ENCODE measurements at places on chromosomes 1 and 21.

DNA sequence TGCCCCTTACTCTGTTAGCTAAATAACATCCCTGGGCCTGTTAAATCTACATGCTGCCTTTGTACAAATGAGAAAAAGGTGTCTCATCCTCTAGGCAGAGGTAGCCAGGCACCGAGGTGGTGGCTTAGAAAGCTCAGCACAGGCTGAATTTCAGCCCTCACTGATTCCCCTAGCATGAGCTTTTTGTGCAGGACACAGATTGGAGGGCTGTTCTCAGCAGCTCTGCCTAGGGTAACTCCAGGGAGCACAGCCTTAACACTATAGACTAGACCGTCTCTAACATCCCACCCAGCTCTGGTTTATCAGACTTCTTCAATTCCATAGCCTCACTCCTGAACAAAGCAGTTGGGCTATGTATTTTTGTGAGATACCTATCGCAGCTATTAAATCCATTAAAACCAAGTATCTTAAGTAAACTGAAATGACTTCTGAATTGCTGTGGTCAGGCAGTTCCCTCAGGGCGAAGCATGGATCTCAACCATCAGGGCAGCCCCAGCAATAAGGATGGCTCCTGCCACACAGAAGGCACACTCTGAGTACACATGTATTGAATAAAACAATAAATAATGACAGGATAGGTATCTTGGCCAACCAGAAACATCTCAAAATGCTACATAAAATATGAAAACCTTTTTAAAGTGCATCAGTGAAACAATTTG, 14.8 kb downstream of the S100A6 start:
- no peak for DNase-seq

- DNase-seq, result no peak
Observed at GRCh38 chr1:54188291-54188690, 11.5 kb downstream of the CYB5RL start.

GRCh38 chr1:246338546-246338945, 168.5 kb downstream of the SMYD3 start:
- DNase-seq, result no peak

DNA sequence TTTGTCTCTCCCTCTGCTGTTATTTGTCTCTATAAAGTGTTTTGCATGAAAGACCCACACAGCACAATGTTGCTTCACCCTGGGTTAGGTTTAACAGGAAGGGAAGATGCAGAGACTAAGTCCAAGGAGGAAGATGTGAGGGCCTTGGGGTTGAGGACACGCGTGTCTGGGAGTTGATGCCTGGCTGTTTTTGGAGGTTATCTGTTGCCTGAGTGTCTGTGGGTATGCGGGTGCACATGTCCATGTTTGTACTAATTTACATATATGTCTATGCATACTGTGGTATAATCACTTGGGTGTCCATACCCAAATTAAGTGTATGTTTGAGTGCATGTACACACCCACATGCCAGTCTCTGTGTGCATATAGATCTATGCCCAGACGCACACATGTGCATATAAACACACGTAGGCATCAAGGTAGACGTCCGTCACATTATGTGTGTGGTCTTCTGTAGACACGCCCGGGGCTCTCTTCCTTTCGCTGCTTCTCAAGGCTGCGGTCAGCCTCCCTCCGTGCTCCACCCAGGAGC, 962 bp upstream of the MAN1C1 start:
- no peak for DNase-seq

DNA sequence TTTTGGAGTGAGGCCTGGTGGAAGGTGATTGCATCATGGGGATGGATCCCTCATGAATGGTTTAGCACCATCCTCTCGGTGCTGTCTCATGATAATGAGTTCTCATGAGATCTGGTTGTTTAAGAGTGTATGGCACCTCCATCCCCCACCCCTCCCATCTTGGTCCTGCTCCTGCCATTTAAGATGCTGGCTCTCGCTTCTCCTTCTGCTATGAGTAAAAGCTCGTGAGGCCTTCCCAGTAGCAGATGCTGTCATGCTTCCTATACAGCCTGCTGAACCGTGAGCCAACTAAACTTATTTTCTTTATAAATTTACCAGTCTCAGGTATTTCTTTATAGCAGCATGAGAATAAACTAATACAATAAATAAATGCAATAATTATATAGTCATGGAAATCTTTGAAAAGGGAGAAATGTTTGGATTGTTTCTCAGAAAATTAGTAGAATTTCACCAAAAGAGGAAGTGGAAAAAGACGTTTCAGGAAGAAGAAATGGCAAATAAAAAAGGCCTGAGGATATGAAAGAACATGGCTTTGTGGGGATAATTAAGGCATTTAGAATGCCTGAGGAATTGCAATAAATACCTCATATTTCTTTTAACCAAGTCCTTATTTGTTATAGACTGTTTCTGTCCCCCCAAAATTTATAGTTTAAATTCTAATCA, 451.2 kb upstream of the ADGRL4 start:
- DNase-seq, result no peak

GRCh38 chr1:76336931-76337371, 262.4 kb downstream of the ST6GALNAC3 start:
- no peak for DNase-seq

DNA sequence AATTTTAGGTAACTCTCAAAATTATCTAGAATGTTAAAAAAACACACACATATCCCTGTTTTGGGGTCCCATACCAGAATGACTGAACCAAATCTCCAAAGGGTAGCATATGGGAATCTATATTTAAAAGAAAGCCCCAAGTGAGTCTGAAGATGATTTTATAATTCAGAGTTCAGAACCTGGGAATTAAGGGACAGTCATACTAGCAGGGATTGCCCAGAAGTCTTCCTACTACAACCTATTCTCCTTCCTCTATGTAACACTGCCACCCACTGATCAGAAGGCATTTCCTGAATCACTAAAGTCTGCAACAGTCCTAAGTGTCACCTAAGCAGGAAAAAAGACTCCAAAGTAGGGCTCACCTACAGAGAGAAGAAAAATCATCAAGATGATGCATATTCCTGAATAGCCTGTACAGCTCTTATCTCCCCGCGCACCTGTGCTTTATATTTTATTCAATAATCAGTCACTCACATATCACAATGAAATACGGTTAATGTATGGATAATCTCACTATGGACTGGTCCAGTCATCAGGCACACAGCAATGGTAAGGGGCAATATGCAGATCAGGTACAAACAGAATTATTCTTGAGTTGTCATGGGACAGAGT, 4.9 kb downstream of the RGS1 start:
- peak; percentile 37 for DNase-seq

DNA sequence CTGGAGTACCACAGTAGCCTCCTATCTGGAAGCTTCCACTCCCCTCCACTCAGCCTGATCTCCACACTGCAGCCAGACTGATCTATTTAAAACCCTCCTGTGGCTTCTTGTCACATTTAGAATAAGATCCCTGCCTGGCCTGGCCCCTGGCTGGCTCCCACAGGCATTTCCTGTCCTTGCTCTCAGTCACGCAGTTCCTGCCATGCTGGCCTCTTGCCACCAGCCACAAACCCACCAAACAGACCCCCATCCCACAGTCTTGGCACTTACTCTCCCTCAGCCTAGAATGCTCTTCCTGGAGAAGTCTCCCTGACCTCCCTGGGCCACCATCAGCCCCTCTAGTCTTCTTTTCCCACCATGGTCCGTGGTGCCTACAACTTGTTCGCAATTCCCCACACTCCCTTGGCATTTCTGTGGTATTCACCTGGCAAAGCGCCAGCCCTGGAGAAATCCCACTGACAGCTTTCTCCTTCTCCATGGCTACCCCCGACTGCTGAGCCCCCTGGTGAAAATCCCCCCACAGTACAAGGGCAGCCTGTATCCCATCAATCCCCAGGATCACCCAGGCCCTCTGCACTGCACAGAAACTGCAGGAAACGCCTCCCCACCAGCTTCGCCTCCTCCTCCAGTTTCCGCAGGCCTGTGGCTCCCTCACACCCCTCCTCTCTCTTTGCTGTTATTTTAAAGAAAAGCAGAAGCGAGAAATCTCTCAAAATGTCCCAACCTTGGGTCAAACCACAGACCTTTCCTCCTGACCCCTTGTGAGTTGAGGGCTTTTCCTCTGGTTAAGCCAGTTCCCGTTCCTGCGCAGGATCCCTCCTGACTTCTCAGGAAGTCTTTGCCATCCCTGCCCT, 94.5 kb downstream of the SYT2 start:
- peak; percentile 32 for DNase-seq

DNA sequence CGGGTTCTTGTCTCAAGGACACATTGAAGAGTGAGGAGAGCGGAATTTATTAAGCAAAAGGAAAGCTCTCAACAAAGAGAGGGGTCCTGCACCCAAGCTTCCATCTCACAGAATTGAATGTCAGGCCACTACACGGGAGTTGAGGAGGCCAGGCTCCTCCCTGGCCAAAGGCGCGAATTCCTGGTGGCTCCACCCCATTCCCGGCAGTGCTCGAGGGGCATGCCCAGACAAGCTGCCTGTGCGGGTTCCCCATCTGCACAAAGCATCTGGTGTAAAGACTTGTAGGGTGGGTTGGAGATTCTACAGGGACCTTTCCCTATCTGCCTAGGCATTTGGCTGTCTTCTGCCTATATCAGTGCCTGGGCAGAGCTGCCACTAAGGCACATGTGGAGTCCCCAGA, 648.5 kb upstream of the PKN2 start:
- DNase-seq, result no peak

GRCh38 chr1:67723620-67724019, 38.6 kb downstream of the GADD45A start:
- peak; percentile 76 for DNase-seq
